ENCODE measurements at places on chromosomes 13 and 19.

- no peak for DNase-seq
Measured at GRCh38 chr19:10245189-10245939, 6.7 kb upstream of the MRPL4 start.

GRCh38 chr13:32040689-32041088, 9.1 kb downstream of the FRY start:
- no peak for DNase-seq

GRCh38 chr13:37632294-37632693, 33.7 kb upstream of the POSTN start:
- no peak for DNase-seq

- no peak for DNase-seq
Measured at GRCh38 chr13:64438084-64438483, 2792.1 kb downstream of the PCDH9 start.

DNA sequence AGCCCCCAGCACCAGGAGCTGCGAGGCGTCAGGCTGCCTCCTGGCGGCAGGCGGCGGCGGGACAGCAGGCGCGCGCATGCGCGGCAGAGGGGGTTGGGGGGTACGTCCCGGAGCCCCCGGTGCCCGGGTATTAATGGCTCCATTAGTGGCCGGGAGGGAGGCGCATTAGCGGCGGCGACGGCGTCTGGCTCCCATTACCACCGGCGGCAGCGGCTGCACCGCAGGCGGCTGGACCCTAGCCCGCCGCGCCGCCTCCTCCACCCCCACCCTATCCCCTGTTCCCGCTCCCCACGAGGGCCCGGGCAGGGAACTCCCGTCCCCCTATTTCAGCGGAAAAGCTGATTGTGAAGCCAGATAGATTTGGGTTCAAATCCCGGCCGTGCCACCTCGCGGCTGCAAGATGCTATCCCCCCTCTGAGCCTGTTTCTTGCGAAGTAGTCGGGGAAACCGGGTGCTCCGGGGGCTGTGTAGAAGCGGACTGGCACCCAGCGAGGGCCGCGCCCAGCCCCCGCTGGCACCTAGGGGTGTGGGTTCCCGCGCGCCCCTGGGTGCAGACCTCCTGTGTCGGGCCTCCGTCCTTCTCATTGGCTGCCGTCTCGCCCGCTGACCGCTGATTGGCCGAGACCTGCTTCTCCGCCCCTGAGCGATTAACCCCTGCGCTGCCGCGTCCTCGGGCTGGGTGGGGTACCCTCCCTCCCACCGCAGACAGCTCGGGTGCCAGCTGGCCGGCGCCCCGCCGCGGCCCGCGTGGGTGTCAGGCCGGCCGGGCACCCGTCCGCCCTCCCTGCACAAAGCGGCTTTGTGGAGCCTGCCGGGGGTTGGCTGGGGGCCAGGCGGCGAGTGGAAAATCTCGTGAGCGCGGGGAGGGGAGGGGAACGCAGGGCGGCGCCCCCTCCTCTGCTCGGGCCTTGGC, 11.1 kb downstream of the CIC start:
- peak; percentile 68 for DNase-seq

DNA sequence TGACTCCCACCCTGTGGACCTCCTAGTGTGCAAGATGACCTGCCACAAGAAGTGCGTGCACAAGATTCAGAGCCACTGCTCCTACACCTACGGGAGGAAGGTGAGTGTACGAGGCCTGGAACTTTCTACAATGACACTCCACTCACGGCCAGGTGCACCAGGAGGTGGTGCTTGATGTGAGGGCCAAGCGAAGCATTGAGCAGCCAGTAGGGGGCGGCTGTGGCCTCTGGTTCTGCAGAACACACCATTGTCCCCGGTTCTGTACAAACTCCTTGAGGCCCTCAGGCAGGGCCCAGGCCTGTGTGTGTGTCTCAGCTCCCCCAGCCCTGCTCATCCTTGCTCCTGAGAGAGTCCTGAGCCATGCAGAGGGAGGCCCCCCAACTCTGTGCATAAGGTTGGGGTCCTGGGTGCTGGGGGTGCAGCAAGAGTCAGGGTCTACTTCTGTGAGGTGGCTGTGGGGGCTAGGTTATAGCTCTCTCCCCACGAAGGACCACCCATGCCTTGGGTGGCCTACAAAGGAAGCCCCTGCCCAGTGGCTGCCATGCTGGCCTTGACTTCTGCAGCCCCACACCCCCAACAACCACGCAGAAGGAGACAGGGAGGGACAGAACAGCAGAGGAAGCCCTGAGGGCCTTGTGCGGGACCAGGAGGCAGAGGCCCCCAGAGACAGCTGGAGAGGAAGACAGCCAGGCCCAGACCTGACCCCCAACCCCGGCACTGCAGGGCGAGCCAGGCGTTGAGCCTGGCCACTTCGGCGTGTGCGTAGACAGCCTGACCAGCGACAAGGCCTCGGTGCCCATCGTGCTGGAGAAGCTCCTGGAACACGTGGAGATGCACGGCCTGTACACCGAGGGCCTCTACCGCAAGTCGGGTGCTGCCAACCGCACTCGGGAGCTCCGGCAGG, 9.7 kb upstream of the USE1 start:
- no peak for DNase-seq

Measured in stimulated activated CD8-positive, alpha-beta memory T cell treated with anti-CD3 and anti-CD28 coated beads, Interleukin-15, amount 100 ng/mL, for 4 hours (primary cell).